ENCODE measurements at places on chromosomes 2 and 18. TPM values are rescaled to one million over a fixed set of nuclear protein-coding genes. Genes with fewer than 3 reads are reported as not detected.
A peak's percentile ranks its signal among the peaks of the same experiment; 100 is the strongest.

DNA sequence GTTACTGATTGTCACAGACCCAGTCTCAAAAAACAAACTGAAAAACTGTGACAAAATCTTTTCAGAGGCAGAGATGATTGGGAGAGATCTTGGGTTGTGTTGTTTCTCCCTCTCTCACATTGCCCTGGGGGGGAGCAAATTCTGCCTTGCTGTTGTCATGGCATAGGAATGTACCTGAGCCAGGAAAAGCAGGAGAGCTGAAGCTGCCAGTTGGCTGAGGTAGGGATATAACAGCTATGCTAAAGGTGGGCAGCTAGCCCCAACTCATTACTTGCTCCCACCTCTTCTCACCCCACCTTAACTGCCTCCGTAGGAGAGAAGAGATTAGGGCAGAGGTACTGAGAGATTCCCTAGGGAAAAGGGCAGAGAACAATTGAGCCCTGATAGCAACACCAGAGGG is 299.3 kb downstream of the OSR1 start:
- DNase-seq, result no peak

DNA sequence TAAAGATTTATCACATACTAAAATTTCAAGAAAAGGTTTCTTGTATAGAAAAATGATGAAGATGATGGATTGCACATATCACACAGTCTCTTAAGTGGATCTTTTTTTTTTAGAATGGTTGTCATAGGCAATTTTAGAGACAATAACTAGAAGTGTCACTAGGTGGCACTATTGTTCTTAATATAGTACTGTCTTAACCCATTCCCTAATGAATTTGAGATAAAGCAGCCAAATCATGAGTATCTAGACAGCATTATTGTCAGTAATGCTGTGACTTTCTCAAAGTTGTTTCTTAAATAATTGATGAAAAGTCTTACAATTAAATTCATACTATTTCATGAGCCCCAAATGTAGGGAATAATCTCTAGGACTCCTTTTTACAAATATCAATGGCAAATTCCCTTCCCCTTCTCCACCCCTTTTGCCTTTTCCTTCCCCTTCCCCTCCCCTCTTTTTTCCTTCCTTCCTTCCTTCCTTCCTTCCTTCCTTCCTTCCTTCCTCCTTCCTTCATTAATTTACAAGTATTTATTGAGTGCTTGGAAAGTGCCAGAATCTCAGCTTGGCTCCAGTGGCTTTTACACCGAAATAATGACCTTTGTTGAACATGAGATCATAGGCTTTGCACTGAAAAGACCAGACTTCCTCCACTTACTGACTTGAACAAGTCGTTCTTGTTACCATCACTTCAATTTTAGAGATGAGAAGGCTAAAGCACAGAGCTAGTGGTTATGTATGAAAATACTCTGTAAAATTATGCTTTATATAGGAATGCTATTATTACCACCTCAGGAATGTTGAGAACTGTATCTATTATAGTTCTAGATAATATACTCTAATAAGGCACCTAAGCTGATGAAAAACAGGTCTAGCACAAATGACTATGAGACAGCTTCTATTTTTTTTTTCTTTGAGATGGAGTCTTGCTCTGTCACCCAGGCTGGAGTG is 19.8 kb downstream of the MYL12B start:
- no peak for DNase-seq

MREG gene
- total RNA-seq, result 4.9 TPM

NDUFV2 gene
- total RNA-seq, result 402 TPM

CPO gene
- total RNA-seq, result not detected

ALKAL2 gene
- 0.95 TPM for total RNA-seq

- DNase-seq, result no peak
Measured at GRCh38 chr2:85077859-85078419, 55.3 kb upstream of the TCF7L1 start.

DNA sequence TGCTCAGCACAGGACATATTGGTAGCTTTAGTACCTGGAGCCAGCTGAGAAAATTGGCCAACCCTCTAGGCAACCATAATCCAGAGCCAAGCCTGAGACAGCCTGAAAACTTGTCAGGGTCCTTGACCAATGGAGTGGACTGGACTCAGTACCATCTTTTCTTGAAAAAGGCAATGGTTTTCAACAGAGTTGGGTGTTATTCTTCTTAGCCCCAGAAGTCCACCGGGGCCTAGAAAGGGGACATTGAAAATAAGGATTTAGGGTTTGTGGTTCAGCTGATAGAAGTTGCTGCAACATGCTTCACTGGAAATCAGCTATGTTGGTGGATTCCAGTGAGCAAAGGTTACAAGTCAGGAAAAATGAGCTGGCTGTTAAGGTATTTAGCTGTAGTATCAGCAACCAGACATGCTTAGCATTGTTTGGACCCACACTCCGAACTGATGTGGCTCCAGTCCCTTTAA is 22.1 kb upstream of the CNOT11 start:
- DNase-seq, result no peak

GRCh38 chr18:41464278-41464677 is 490.8 kb upstream of the PIK3C3 start:
- no peak for DNase-seq

GRCh38 chr18:78664848-78665247 is 314.8 kb upstream of the SALL3 start:
- DNase-seq, result no peak

GRCh38 chr18:10898417-10898974 is 250.9 kb downstream of the PIEZO2 start:
- DNase-seq, result no peak

CFAP65 gene
- total RNA-seq, result not detected

SRD5A2 gene
- not detected for total RNA-seq

DNA sequence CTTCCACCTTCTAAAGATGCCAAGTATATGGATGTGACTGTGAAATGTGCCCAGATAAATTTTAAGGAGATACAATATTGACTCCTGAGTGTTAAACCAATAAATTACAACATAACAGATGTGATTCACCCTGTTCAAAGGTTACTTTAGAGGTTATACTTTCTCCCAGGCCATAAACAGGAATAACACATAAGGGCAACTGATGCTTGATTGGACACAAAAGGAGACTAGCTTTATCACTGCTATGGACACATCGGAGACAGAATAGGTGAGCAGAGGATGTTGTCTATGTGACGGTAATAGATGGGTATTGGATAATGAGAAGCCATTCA is 31.9 kb upstream of the SLC25A52 start:
- no peak for DNase-seq

- DNase-seq, result no peak
Measured at GRCh38 chr2:223566396-223566795, 35.8 kb downstream of the SCG2 start.

LINC00305 gene
- not detected for total RNA-seq

DNA sequence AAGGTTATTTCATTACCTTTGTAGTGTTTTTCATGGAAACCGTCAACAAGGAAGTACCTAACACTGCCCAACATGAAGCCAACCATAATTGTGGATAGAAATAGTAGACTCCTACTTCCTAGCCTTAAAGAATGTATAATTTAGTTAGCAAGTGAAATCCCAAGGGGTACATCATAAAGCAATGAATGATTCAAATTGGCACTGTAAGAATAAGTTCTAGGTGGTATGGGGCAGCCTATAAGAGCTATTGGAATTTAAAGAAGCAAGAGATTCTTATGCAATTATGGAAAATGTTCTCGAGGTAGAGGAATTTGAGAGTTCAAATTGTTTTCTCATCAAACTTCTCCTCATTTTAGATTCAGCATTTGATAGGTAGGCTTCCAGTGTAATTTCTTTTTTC is 157.9 kb downstream of the FMNL2 start:
- no peak for DNase-seq

DNA sequence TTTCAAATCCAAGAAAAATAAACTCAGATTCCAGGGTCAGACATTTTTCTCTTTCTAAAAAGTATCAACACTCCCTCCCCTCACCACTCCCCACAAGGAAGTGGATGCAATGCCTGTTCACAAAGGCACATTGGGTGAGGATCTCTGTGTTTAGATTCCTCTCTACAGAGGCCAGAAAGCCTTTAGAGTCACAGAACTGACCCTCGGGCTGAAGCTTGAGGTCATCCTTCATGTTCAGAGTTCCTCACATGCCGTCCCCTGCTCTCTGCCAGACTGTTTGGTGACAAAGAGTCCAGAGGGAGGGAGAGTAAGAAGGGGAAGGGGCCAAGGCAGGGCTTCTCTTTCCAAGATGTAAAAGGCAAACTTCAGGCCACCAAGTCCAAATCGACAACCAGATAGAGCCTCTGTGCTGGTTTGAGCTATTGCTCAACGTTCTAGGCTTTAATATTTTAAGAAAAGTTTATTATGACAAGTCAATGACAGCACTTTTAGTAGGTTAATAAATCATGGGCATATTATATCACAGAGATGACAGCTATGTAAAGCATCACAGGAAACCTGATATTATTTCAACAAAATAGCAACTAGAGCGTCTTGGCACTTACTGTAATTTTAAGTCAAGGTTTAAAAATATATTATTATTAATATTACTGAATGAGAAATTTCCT is 269.4 kb downstream of the ETAA1 start:
- no peak for DNase-seq

DNA sequence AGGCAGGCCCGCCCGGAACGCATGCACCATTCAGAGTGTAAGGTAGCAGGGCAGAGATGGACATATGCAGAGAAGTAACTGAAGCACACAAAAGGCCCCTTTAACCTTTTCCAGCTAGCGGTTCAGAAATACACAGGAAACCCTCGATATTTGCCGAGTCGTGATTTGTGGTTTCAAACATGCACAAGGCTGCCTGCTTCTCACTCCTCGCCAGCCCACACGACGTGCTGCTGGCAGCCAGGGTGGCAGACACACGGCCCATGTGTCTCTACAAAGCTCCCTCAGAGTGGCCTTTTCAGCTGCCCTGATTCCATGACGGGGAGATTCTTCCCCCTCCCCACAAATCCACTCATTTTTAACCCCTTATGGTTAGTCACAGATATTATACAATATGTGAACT is 23.6 kb downstream of the ZBTB7C start:
- no peak for DNase-seq

IGFBP2 gene
- total RNA-seq, result 0.14 TPM

DNA sequence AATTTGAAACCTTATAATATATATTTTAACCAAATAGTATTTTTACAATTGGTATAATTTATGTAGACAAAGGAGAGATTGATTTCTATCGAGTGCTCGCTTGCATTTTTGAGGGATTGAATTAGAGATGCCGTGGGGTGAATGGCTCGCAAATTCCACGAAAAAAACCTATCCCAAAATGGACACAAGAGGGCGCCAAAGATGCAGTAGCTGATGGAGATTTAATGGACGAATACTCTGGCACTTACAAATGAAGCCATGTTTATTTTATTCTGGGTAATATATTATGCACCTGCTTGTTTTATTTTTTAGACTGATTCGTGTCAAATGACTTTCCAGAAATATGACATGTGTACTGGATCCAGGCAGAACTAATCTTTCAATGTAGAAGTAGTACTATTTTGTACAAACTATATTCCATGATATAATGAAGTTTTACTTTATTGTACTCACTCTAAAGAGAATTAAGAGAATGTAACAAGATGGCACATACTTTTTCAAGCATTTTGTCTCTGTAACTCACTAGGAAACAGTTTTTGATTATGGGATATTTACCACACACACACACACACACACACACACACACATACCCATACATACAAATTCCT is 505.4 kb downstream of the PLCL1 start:
- DNase-seq, result peak; percentile 72

- no peak for DNase-seq
Measured at GRCh38 chr18:36643061-36643460, 185.7 kb downstream of the TPGS2 start.

DNA sequence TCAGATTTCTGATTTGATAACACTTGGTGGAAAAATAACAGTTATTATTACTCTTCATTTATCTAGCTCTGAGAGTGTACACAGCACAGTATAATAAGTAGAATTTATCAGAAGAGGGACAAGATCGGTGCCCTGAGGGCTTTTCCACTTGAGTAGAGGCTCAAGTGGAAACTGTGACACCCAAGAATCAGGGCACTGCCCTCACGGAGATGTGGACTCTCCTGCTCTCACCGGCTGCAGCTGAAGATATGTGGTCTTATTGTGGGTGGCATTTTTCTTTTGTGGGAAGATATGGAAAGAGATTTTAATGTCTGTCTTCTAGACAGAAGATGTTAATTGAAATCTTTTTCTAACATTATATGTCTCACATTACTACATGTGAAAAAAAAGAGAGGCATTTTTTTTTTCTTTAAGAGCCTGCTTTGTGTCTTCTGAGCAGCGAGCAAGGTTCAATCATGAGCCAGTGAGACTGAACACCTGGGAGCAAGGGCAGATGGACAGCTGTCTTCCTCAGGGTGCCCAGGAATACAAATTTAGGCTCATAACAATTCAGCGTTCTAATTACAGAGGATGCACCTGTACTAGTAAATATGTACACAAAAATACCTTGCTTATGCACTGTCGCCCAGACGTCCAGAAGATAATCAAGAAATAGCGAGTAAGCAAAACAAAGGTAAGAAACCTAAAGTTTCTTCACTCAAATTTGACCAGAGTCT is 1098.2 kb upstream of the FANCL start:
- DNase-seq, result no peak

- no peak for DNase-seq
Measured at GRCh38 chr2:143452817-143453451, 323.7 kb downstream of the ARHGAP15 start.

KLHL14 gene
- not detected for total RNA-seq

PKDCC gene
- total RNA-seq, result not detected

DNA sequence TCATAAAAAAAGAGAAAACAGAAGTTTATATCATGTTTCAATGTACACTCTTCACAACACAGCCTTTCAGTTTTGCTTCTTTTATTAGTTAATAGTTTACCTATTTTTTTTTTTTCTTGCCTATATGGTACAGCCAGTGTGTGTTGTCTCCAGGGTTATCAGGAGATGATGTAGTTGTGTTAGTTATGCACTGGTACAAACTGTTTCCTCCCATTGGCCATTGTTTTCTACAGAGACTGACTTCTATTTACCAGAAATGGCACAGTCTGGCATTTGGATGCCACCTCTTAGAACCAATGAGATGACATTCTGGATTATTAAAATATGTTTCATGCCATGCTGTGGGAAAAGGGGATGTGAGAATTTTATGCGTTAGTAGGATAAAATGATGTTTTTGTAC is 339.4 kb downstream of the PLCL1 start:
- no peak for DNase-seq

GRCh38 chr18:32891130-32891529 is 118.3 kb upstream of the KLHL14 start:
- no peak for DNase-seq

- DNase-seq, result no peak
Measured at GRCh38 chr2:128264881-128265607, 53.6 kb downstream of the HS6ST1 start.

DNA sequence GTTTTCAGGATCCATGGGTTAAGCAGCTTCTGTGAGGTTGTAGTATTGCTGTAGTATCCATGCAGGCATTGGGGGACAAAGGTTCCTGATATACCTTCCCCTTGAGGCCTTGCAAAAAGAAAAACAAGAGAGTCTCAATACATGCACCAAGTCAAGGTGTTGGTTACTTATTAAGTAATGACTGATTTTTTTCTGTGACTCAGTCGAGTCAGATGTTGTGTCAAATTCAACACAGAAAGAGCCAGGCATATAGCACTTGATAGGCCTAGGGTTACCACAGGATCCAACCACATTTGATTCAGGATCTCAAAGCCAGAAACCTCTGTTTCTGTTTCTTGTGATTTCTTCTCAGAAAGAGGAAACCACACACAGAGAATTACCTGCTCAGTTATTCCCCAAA is 24.9 kb upstream of the CD8A start:
- DNase-seq, result no peak

SPAG16 gene
- 5.0 TPM for total RNA-seq

BMP10 gene
- not detected for total RNA-seq
